ENCODE measurements at places on chromosomes 4 and X.

- no peak for DNase-seq
These were observed 180.5 kb downstream of the EFHC2 start for GRCh38 chrX:44162964-44163475.

GRCh38 chrX:20284992-20285391 lies 18.3 kb upstream of the RPS6KA3 start:
- DNase-seq = no peak

DNA sequence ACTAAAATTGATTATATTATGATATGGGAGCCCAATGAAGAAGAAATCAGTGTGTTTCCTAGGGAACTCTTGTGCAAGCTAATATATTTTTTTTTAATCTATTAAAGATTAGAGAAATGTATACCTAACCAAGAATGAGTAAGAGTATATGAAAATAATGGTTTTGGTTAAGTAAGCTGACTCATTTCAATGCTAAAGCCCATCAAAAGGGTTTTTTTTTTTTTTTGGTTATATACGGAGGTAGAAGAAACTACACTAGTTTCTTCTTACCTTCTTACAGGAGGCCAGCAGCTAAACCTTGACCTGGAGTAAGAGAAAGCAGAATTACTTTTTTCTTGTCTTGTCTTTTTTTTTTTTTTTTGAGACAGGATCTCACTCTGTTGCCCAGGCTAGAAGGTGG lies 27.5 kb downstream of the RUFY3 start:
- DNase-seq = no peak

- DNase-seq = no peak
These were observed 174.6 kb downstream of the ZNF330 start for GRCh38 chr4:141395246-141395830.

DNA sequence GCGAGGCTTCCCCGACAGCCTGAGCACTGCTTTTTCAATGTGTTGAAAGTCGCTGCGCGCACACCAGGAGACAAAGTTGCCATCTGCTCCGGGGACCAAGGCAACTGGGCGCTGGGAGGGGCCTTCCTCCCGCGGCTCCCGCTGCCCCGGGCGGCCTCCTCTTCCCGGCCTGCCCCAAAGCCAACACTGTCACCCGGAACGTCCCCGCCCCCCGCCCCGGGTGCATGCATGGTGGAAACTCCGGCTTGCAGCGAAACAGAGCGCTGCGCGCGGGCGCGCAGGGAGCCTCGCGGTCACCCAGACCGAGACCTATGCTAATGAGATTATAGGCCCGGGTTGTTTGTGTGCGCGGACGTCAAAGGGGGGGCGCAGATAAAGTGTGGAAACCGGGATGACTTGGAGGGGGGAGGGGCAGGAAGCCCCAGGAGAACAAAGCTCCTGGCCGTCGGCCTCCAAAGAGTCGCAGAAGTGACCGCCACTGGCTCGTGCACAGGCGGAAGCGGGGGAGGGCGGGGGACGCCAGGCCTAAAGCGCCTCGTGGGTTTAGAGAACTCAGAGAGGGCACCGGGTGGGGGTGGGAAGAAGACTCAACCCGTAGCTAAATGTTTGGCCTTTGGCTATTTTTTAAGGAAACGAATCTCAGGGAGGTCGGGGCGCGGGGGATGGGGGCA lies 88.8 kb downstream of the BCOR start:
- DNase-seq = no peak

DNA sequence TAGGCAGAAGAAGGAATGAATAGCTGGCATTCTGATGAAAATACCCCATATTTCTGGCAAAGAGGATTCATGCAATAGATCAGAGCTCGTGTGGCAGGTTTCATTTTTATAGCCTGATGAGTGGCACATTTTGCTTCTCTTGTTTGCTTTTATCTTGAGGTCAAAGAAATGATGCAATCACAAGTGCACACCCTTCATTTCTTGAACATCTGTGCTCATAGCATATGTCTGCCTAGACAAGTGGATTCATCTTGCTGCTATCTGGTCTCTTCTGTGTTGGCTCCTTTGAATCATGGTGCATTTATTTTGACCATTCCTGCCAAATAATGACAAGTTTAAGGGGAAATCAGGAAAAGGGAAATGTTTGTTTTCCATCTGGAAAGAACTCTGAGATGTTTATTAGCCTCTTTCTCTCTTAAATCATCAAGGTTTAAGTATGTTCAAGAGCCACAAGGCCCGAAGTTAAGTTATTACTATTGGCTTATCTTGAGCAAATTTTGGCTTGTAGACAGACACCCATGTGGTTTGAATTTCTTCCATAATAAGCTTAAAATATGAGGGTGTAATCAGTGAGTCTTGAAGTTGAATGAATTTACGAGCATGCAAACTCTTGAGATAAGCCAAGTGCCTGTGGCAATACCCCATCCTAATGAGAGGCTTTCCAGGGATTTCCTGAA lies 59.3 kb upstream of the HS3ST1 start:
- no peak for DNase-seq

- DNase-seq = no peak
These were observed 708.9 kb downstream of the IL1RAPL1 start for GRCh38 chrX:29295987-29296680.

- no peak for DNase-seq
These were observed 157.6 kb downstream of the PDGFRA start for GRCh38 chr4:54386693-54387092.

DNA sequence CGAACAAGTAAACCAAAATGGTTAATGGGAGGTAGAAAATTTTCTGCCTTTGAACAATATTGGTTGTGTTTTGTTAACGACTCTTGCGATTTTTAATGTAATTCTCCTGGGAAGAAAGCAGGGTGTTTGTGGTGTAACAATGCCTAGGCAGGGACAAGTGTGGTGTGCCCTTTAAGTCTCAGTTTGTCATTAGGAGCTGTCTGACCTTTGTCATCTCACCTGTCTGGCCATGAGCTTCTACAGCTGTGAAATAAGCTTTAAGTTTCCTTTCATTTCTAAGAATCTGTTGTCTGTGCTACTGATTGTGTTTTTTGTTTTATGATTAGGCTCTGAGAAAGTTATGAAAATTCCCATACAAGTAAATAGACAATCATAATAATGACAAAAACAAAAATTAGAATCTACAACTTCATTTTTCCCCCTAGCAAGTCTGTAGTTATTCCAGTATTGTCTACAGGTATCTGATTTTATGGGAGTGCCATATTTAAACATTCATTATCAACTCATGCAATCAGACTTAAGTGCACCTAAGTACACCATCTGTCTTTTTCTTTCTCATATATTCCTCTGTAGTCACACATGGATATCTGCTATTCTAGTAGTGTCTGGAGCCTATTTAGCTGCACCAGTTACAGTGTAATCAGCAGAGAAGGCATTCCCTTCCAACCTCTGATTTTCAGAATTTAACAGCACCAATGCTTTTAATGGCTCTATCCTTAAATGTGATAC lies 203.5 kb downstream of the PPARGC1A start:
- no peak for DNase-seq

- no peak for DNase-seq
These were observed 64.6 kb downstream of the ENPEP start for GRCh38 chr4:110540581-110540980.

DNA sequence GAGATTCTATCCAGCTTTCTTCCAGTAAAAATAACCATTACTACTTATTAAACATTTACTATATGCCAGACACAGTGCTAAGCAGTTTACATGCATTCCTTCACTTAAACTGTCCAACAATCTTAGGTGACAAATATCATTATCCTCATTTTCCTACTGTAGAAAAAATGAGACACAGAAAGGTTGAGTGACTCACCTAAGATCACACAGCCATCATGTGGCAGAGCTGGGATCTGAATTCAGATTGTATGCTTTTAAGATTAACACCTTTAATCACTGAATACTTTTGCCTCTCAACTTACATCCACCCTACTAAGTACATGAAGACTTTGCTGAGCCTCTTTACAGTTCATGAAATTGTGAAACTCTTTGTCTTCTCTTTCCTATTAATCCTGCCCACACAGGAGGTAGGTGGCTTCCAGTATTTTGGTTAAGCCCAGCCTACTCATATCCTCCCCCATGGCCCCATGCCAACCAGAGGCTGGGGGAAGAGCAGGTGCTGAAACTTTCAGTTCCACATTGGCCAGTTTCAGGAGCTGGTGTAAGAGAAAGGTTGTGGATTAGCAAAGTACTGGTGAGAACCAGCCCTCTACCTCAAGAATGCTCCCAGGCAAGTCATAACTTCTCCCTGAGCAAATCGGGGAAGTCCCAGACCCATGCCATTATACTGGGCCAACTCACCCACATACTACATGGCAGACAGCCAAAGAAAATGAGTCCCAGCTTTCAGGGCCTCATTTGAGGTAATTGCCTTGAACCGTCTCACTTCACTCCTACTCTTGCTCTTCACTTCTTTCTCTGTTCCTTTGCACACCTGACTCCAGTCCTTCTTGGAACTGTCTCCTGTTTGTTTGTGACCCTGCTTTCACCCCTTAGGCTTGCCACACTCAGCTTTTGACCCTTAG lies 211.1 kb downstream of the GUCY2F start:
- DNase-seq = no peak

DNA sequence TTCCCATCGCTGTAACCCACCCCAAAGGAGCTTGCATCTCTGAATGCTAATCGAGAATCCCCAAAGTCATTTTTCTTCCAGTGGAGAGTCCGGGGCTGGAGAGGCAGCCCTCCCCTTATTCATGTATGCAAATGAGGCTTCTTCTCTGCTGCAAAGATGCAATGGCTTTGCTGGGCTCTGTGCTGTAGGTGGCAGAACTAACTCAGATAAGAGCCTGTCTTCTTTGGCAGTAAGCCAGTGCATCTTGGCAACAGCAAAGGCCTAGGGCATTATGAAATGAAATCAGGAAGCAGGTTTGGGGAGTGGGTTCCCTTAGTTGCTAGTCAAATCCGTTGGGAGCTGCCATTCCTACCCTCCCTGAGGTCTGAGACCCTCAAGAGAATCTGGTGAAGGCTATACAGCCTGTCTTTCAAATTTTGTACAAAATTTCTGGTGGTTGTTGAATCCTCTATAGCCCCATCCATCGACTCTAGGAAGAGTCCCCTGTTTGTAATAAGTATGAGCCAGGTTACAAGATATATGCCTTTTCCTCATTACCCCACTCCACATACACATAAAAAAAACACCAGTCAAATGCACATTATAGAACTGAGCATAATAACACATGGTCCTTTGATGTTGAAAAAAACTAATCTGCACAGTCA lies 290.6 kb upstream of the TAPT1 start:
- no peak for DNase-seq

DNA sequence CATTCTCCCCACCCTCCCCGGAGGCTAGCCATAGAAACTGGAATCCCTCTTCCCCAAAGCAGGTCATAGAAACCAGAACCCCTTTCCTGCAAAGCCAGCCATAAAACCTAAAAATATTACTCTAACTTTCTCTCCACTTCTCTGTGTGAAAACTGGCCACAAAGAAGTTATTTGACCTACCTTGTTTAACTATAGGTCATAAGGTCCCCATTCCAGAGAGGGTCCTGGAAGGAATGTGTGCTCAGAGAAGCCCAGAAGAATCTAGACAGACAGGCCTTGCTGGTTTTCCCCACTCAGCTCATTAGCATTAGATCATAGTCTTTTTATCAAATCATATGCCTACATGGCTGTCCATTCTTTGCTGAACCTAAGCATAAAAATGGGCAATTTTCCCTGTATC lies 52.8 kb upstream of the TEX13A start:
- DNase-seq = no peak

DNA sequence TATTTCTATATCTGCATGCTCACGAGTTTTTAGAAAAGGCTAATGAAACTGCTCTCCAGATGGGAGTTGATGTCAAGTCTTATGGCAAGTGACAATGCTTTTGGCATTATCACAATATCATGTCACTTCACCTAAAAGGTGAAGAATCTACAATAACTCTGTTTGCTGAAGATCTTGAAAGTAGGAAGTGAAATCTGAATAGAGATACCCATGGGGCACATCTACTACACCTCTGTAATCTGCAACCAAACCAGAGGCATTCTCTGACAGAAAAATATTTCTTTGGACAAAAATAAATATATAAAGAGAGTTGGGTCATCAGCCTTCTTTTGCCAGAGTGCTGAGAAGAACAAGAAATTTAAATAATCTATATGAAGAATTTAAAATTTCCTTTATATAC lies 3.9 kb upstream of the VAMP7 start:
- DNase-seq = no peak

- no peak for DNase-seq
These were observed 579.7 kb downstream of the SPRY1 start for GRCh38 chr4:123976285-123976684.

GRCh38 chrX:110419512-110419911 lies 60.9 kb downstream of the RTL9 start:
- no peak for DNase-seq

DNA sequence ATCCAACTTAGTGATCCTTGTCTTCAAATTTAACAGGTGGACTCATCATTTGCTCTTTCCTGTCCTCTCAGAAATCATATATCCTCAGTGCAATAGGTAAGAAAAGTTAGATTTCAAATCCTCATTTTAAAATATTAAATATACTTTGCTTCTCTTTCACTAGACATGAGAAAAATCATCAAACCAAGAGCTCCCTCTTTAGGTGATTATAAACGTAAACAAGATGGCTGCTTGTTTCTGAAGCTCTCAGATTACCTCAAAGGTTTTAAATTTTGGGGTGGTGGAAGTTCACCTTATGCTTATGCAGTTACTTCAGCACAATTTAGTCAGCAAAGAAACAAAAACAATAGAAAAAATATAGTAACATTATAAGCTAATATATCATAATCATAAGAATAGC lies 27.3 kb downstream of the CSN3 start:
- no peak for DNase-seq

Measured in activated T-cell treated with anti-CD3 and anti-CD28 coated beads for 24 hours (primary cell).